Subcutaneous adipose tissue (tissue), 4 donors: ENCODE measurements at places on chromosomes 1 and 21. TPM values are rescaled to one million over a fixed set of nuclear protein-coding genes. Genes with fewer than 3 reads are reported as not detected.

PLEKHN1 gene
- total RNA-seq: not detected

TEX50 gene
- not detected for total RNA-seq

ACBD3 gene
- 40.1 TPM for total RNA-seq

LCE1F gene
- not detected for total RNA-seq

LINGO4 gene
- total RNA-seq: not detected

PGLYRP4 gene
- total RNA-seq: not detected

CCDC27 gene
- total RNA-seq: not detected

SMAP2 gene
- total RNA-seq: 56.3 TPM

IL10 gene
- 8.3 TPM for total RNA-seq

PDC gene
- total RNA-seq: not detected

TFF2 gene
- total RNA-seq: not detected

NBPF4 gene
- total RNA-seq: not detected

HPDL gene
- total RNA-seq: 0.22 TPM

DNM3 gene
- total RNA-seq: 7.3 TPM

CD34 gene
- total RNA-seq: 85.9 TPM

CD84 gene
- 9.4 TPM for total RNA-seq

TRAF3IP3 gene
- 10.7 TPM for total RNA-seq

ZMYND12 gene
- total RNA-seq: 3.7 TPM

BMP8B gene
- 0.34 TPM for total RNA-seq

TTLL7 gene
- total RNA-seq: 7.7 TPM

CHAF1B gene
- total RNA-seq: 1.5 TPM

CR2 gene
- not detected for total RNA-seq

PHGDH gene
- 6.0 TPM for total RNA-seq

RNASEL gene
- 9.4 TPM for total RNA-seq

DCST1 gene
- total RNA-seq: not detected

TNFRSF18 gene
- total RNA-seq: not detected

CCDC185 gene
- total RNA-seq: not detected

EIF2D gene
- total RNA-seq: 58.4 TPM

KRTAP21-1 gene
- not detected for total RNA-seq

KLHL17 gene
- 5.5 TPM for total RNA-seq

NR1I3 gene
- total RNA-seq: not detected

KRTAP13-2 gene
- total RNA-seq: not detected

CD2 gene
- 0.38 TPM for total RNA-seq

UBE2U gene
- not detected for total RNA-seq

NIBAN1 gene
- 15.9 TPM for total RNA-seq

OPRD1 gene
- total RNA-seq: not detected

C8B gene
- not detected for total RNA-seq

PGBD5 gene
- under 0.01 TPM for total RNA-seq

TEDDM1 gene
- total RNA-seq: not detected

IVL gene
- not detected for total RNA-seq

REN gene
- not detected for total RNA-seq

KLF18 gene
- total RNA-seq: not detected

HMCN1 gene
- 14.3 TPM for total RNA-seq

AZIN2 gene
- total RNA-seq: 1.5 TPM

OR6K3 gene
- total RNA-seq: not detected

GJA8 gene
- not detected for total RNA-seq

ZSWIM5 gene
- total RNA-seq: 1.1 TPM

C4BPA gene
- not detected for total RNA-seq

C1orf87 gene
- total RNA-seq: not detected

SLC30A10 gene
- total RNA-seq: not detected

TDRD10 gene
- total RNA-seq: 5.6 TPM

PALMD gene
- total RNA-seq: 115 TPM

ABCA4 gene
- 0.38 TPM for total RNA-seq

TMEM81 gene
- 2.4 TPM for total RNA-seq

LRIG2 gene
- total RNA-seq: 18.5 TPM
